ENCODE measurements at places on chromosomes 2 and 18.

- DNase-seq = no peak
Measured at GRCh38 chr2:96912346-96913116, 42.7 kb upstream of the SEMA4C start.

GRCh38 chr2:60849187-60849586 lies 32.2 kb upstream of the REL start:
- no peak for DNase-seq

- DNase-seq = no peak
Measured at GRCh38 chr2:226399006-226399405, 400.6 kb downstream of the IRS1 start.

DNA sequence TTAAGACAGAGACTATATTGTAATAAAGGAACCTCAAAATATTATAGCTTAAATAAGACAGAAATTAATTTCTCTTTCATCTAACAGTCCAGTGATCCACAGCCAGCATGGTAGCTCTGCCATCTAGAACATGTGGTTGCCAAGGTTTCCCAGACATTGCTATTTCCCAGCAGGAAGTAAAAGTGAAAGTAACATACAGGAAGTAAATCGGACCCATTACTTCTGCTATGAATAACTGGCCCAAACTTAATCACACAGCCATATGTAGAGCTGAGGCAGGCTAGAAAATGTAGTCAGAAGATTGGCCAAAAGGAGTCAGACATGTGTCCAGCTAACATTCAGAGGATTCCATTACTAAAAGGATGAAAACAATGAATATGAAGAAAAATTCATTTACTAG lies 71.0 kb downstream of the NOL4 start:
- no peak for DNase-seq

DNA sequence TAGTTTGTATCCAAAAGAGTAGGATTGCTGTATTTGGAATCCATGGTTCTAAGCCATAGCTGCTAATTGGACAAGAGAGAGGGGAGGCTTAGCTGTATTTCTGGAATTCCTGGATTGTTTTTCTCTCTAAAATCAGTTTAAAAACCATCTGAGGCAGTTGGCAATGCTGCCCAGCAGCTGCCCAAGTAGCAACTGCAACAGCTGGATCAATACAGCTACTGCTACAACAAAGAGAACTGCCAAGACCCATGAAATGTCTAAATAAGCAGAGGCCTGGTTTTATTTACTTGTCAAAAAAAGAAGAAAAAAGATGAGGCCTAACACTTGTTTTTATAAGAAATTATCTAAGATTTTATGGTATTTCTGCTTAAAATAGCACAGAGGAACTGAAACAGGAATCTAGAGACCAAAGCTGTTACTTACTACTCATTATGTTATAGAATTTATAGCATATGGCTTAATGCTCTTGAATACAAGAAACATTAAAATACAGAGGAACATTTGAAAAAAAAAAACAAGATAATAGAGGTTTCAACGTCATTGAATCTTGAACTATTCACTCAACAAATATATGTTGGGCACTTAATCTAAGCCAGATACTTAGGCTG lies 39.1 kb downstream of the TMEFF2 start:
- no peak for DNase-seq

Measured in activated CD4-positive, alpha-beta T cell treated with anti-CD3 and anti-CD28 coated beads, Interleukin-2, amount 50 U/mL, for 48 hours (primary cell).